ENCODE measurements at places on chromosomes 5 and 9.

DNA sequence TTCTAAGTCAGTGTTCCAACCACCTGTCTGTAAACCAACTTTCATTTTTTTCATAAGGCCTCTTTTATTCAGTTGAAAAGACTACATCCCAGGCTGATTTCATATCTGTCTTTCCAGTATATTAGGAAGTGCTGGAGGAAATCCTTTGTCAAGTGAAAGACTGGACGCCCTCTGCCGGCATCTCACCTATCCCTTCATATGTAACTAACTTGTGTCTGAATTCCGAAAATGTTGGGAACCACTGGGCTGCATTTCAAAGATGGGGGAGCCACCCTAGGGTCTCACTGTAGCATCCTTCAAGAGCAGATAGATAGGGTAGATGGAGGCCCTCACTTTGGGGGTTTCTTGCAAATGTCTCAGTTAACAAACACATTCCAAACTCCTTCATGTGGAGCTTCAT is 569.8 kb downstream of the CTNND2 start:
- no peak for DNase-seq

DNA sequence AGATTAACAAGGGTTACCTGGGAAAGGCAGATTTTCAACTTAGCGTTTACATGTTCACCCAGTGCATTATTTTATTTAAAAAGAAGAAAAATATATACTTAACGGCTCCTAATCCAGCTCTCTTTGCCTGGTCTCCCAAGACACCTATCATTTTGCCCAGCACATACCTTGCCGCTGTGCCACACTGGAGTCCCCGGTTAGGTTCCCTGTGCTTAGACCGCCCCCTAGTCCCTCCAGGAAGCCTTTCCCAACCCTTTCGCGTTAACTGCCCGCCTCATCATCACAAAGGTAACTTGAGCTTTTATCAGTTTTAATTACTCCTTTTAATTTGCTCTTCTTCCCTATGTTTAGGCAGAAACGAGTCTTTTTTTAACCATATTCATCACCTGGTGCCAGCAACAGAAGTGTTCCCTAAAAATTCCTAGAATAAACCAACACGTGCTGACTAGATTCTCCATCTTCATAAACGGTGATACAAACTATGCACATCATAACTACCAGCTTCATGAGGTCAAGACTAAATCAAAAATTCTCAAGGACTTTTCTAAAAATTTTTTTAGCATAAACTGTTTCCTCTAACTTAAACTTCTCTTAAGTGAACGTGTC is 19.7 kb downstream of the DNAJA1 start:
- DNase-seq: no peak

GRCh38 chr5:81058121-81058520 is 98.0 kb downstream of the RASGRF2 start:
- no peak for DNase-seq

DNA sequence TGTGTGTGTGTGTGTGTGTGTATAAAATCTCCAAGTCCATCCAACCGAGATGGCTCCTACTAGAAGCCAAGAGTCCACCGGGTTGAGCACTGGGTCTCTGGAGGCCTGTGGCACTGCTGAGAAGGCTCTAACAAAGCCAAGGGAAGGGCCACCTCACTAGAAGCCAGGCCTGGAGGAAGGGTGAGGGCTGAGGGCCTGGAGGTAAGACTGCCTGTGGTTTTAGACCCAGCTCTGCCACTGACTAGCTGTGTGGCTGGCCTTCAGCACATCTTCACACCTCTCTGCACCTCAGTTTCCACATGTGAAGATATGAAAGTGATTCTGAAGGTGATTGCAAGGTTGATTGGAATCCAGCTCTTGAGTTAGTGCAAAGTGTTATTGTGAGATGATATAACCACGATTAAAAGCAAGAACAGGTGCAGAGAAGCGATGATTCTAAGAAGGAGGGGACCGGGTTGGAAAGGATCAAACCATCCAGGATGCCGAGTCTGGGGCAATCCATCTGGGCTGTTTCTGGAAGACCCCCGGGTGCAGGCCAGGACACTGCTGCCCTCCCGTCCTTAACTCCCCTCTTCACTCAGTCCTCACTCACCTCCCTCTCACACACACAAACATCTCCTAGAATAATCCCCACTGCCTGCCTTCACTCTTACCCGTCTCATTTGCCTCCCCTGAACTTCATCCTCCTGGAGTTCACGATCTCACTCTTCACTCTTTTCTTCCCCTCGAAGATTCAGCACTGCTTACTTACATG is 2.3 kb downstream of the IL4 start:
- no peak for DNase-seq

GRCh38 chr5:10612251-10612650 is 48.4 kb downstream of the ANKRD33B start:
- DNase-seq: no peak

DNA sequence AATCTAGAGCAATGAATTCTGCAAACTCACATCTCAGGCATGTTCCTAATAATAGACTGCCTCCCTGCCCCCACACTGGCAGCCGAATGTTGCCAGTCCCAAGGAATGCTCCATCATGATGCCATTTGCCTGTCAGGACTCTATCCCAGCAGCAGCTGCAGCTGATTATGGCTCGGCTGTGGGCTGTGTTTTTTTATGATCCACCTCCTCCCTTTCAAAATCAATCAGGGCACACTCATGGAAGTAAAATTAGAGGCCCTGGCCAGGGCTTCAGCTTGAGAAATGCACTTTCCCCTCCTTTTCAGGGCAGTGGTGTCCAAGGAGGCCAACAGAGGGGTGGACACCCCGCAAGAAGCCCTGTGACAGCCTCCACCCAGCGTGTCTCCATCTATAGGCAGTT is 176.7 kb upstream of the S1PR3 start:
- DNase-seq: no peak

DNA sequence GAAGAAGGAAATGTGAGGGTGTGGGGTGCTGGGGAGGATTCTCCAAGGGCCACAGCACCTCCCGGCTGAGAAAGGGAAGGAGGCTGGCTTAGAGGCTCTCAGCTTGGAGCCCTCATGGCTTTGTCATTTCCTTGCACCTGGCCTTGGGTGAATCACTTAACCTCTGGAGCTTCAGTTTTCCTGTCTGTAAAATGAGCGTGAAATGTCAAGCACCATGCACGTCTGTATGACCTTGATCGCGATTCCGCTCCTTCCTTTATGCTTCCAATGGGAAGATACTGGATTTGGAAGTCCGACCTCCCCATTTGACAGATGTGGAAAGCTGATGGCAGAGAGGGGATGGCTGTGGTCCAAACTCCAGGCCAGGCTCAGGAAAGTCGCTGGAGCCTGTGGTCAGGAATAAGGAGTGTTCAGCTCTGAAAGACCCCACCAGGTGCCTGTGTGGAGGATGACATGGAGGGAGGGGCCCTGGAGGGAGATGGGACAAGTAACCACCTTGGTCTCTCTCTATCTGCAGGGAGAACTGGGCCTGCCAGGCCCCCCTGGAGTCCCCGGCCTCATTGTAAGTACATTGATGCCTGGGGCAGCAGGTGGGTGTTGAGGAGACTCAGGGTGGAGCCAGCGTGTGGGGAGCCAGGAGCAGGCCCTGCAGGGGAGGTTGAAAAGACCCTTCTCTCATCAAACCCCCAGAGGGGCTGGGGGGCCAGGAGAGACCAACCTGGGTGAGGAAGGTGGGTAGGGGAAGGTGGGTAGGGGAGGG is 66.5 kb downstream of the COL27A1 start:
- DNase-seq: no peak

DNA sequence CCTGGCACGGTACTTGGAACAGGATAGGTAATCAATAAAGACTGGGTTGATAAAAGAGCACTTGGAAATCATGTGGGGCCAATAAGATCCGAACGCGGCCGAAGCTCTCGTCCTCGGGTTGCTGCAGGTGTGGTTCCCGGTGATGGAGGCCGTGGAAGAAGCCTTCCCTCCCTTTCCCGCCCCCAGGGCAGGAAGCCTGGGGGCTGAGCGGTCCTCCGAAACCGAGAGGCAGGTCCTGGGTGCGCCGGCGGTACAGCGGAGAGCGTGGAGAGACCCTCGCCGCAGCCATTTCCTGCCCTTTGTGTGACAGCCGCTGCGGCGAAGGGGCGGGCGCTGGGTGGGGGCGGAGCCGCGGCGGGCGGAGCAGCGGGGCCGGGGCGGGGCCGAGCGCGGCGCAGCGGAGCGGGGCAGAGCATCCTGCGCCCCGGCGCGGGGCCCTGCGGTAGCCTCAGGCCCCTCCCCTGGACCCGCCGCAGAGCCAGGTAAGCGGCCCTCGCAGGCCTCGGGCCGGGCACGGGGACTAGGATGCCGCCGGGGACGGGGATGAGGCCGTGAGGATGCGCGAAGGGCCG is at the start of gene CYFIP2:
Gene CYFIP2 (plus strand): TSS at position 410 of the 572 bp plus-strand sequence. CDS start 19,239 bp downstream, outside the sequence.
- no peak for DNase-seq

DNA sequence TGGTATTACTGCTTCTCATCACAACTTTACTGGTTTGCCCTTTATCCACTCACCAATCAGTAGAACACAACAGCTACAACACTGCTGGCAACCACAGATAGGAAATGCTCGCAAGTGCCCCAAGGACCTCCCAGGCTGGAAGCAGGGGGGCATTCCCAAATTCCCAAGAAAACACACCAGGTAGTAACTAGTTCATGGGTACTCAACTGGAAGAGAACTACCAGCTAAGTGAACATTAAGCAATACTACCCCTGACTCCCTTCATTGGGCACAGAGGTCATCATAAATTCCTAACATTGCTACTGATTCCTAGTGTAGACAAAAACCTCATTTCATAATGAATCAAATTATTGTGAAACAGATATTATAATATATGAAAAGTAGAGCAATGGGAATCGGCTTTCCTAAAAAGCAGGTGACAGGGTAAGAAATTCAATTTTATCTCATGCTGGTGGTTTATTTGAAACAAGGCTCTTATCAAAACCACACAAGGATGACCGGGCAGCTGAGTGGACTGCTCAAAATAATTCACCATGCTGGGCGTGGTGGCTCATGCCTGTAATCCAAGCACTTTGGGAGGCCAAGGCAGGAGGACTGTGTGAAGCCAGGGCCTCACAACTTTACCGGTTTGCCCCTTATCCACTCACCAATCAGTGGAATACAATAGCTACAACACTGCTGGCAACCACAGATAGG is 81.6 kb downstream of the TLE1 start:
- no peak for DNase-seq

- DNase-seq: no peak
These were observed 482 bp downstream of the SLC27A6 start for GRCh38 chr5:128965638-128966302.

DNA sequence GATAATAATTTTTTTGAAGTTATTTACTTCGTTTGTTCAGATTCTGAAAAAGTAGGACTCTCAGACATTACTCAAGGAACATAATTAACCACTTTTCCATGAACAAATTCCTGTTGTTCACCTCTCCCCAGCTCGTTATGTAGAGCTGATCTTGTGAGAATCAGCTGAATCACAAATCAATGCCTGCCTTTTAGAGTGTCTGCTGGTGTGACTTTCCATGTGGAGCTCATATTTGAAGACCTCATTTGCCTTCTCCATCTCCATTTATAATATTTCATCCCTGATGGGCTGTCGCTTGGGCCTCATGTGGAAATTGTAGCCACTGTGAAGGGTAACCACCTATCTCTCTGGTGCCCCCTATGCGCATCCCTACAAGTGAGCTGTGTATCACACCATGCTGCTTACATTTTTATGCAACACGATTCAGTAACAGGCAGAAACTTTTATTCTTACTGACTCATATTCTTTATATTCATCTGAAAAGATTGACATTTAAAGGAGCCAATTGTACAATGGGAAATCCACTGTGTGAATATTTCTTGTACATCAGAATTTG is 111.3 kb downstream of the STK32A start:
- no peak for DNase-seq

GRCh38 chr9:36744678-36745077 is 172.0 kb downstream of the MELK start:
- DNase-seq: no peak

Data from NCI-H1417 treated with DMSO at 0.1 percent for 48 hours (cell line).